Smooth muscle cell of the coronary artery (primary cell): ENCODE measurements at places on chromosomes 4 and X. TPM values are rescaled to one million over a fixed set of nuclear protein-coding genes. Genes with fewer than 3 reads are reported as not detected.

The FREM3 gene
- total RNA-seq: 0.08 TPM in 1 of 2 replicates, not detected in the other

The CXCL3 gene
- total RNA-seq: 0.47 and 0.68 TPM in 2 replicates

The TRO gene
- total RNA-seq: 5.9 and 18.3 TPM in 2 replicates

The RRH gene
- total RNA-seq: 0.08 TPM in 1 of 2 replicates, not detected in the other
